IPS DF 6.9 (cell line): ENCODE measurements at places on chromosomes 7 and 10.

DNA sequence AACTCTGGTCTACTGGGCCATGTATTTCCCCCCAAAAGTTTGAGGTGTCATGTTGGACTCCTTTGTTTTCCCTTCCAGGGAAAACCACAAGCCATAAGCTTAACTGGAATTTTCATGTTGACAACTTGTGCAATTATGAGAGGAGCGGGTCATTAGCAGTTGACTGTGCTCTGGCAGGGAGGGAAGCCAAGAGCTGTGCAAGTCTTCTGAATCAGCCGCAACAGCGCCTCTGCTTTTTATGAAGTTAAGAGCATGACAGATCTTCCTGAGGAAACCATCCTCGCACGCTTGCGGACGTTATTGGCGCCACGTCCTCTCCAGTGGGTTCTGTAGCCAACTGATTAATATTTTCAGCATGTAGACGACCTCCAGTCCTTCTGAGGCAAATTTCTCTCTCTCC, 148.7 kb upstream of the MKI67 start:
- no peak for DNase-seq

DNA sequence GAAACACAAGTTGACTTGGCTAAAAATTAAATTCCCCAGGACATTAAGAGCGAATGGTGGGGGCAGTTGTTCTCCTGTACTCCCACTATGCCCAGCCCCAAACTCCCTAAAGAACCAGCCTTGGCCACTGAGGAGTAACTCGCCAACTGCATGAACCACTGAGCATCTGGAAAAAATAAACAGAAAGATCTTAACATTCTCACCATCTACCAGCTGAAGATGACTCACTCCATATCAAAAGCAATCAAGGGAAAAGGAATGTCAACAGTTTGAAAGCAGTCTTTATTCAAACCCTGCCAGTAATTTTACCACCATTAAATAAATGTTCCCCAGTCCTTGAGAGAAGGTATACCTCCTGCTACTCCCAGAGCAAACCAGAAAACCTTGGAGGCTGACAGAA, 45.4 kb downstream of the CTTNBP2 start:
- DNase-seq, result no peak

DNA sequence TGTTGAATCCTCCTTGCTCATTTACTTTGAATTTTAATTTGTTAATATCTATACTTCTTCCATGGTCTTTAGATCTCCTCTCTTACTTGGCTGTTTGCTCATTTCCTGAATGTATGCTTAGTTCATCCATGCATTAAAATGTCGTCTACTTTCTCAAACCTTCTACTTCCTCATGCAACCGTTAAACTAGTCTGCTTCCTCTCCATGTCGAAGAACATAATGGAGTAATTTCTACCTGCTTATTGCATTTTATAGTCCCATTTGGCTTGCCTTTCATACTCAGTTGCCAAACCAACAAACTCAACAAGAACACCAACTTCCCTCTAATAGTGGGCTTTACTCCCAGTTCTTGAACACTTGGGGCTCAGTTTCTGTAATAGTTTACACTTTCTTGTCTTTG, 43.8 kb upstream of the SEMA3D start:
- DNase-seq, result no peak

DNA sequence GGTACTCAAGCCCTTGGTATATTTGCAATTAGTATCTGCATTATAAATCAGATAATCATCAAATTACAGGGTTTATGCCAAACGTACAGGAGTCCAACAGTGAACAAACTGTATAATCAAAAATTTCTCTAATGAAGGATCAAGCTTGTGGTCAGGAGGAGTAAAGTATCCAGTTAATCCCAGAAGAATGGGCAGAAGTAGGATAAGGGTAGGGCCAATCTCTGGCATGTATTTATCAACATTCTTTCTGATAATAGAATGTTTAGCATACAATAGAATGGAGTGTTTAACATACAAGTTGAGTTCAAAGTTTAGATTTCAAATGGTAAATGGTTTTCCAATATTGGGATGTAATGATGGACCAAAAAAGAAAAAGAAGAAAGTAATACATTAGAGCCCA, 103.0 kb downstream of the CALD1 start:
- no peak for DNase-seq

GRCh38 chr10:11468126-11468742, 143.2 kb downstream of the USP6NL start:
- no peak for DNase-seq

- DNase-seq, result no peak
These were observed 130.6 kb upstream of the FAM20C start for GRCh38 chr7:61576-62360.

- DNase-seq, result no peak
These were observed 1034.5 kb upstream of the PHF14 start for GRCh38 chr7:9939176-9939575.

- no peak for DNase-seq
These were observed 68.0 kb upstream of the LRRC4 start for GRCh38 chr7:128099204-128099671.

DNA sequence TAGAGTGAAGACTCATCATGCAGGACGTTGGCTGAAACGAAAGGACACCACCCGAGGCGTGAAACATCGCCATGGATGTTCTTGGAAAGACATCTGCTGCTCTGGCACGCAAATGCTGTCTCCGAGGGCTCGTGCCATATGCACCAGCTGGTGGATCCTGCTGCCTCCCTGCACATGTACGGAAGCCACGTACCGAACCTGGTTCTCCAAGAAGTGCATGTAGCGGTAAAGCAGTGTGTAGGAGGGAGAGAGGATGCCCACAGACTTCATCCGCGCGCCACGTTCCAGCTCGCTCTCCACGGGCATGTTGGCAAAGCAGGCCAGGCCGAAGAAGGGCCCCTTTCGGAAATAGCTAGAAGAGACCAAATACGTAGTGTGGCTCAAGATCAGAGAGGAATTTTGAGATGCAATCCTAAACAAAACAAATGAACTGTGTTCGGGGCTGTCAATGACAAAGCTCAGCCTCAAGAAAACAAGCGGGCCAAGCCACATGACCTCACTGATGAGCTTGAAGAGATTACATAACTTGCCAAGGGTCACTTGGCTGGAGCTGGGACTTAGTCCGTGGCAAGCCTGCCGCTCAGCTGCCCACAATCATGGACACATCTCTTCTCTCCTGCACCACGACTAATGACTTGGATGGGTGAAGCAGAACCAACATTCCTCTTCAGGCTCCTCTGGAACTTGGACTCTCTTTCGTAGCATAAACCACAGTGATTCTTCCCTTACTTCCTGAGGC, 16.5 kb downstream of the DENND11 start:
- DNase-seq, result no peak

- DNase-seq, result no peak
These were observed 84.9 kb downstream of the TCERG1L start for GRCh38 chr10:131226446-131227162.

GRCh38 chr7:135151533-135151932, 3.7 kb downstream of the TMEM140 start:
- no peak for DNase-seq

DNA sequence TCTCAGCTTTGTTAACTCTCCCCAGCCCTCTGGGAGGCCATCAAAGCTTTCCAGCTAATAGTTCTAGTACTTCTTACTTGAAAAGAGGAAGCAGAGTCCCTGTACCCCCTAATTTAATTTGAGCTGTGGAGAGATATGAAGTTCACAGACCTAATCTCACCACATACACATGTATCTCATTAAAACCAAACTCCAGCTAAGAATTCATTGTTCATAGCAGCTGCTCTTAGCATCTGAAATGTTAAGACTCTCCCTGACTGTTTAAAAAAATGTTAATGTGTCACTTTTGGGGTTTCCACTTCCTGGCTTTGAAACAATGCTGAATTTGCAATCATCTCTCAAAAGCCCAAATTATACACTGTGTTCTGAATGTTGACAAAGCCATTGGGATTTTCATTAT, 16.2 kb upstream of the MRC1 start:
- DNase-seq, result no peak

GRCh38 chr7:29359482-29360093, 165.0 kb downstream of the CHN2 start:
- DNase-seq, result no peak

GRCh38 chr7:7773334-7774309, 55.2 kb upstream of the RPA3 start:
- DNase-seq, result no peak
